Right renal cortex interstitium (tissue), 3 donors: ENCODE measurements at places on chromosomes 3 and 15. TPM values are rescaled to one million over a fixed set of nuclear protein-coding genes. Genes with fewer than 3 reads are reported as not detected.

DNA sequence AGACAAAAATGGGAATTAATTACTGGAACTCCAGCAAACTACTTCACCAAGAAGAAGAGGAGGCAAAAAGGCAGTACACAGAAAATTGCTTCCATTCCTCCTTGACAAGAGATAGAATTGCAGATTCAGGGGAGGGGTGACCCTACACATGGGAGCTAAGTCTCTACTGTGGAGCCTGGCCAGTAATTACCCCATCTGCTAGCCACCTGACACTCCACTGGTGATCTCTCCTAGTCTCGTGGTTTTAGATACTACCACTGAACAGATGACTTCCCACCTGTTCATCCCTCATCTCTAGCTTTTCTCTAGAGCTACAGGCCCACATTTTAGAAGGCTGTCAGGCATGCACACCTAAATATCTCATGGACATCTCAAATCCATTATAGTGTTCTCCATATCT, 224.3 kb upstream of the NR2F2 start:
- no peak for DNase-seq

GRCh38 chr15:37758412-37758811, 176.0 kb upstream of the TMCO5A start:
- no peak for DNase-seq

DNA sequence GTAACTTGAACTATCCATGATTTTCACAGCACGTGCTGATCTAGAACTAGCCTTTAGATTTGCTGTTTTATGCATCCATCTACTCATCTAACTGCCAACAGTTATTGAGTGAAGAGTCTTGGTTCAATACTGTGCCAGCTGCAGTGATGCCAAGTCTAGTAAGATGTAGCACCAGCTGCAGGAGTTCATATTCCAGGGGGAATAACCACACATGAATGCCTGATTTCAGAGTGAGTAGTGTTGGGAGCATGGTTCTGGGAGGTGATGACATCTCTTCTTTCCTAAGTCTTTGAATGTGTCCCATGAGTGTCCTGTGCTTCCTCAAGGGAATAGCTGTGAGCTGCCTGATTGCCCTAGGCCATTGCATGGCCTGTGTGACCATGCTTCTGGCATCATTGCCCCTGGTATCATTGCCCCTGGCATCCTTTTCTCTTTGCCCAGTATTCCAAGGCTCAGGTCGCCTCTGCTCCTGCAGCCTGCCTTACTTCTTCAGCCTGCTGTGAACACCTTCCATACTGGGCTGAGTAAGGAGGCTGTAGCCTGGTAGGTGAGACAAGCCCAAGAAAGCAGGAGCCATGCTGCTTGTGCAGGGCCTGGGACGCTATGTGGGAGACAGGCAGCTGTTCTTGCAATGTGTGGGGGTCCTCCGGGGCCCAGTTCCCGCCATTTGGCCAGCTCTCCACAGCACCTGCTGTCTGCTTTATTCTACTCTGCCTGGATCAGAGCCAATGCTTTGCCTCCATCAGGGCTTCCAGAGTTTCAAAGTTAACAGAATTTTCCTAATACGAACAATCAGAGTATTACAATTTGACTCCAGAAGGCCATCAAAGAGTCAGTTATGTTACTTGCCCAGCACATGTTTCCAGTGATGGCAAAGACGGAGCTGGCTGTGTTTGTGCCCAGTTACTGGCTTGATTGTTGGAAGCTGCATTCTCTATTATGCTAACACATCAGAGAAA, 73.2 kb downstream of the CLSTN2 start:
- DNase-seq = no peak

- DNase-seq = no peak
These were observed 2.2 kb downstream of the GPR149 start for GRCh38 chr3:154427685-154428285.

- DNase-seq = no peak
These were observed 92.8 kb downstream of the CCNL1 start for GRCh38 chr3:157067114-157067513.

GRCh38 chr3:114542359-114542758, 248.5 kb downstream of the TIGIT start:
- DNase-seq = no peak

DNA sequence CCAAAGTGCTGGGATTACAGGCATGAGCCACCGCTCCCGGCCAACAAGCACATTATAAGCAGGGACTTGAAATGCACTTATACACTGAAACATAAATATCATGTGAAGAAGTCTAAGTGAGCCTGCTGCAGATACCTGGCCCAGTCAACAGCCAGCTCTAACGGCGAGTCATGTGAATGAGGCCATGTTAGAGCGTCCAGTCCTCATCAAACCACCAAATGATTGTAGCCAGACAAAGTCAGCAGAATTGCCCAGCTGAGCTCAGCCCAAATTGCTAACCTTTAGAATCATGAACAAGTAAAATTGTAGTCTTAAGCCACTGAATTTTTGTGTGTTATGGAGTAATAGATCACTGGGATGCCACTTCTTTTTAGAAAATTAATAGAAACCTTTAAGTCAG, 37.8 kb upstream of the UACA start:
- DNase-seq = no peak

DNA sequence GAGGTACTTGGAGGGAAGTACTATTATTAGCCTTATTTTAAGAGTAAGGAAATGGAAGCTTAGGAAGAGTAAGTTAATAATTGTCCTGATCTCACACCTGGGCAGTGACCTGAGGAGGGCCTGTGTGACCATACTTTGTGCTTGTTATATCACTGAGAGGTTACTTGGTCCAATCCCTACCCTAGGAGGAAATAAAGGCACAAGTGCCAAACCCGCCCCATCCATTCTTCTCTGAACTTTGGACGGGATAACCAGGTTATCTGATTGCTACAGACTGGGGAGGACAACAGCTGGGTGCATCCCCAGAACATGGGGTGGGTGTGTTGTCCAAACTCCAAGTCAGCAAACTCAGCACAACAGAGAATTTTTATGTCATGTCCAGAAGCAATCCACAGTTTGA, 77.7 kb upstream of the NR2E3 start:
- no peak for DNase-seq

Gene ISLR
- 49.7 TPM for polyA plus RNA-seq

Gene SLCO2A1
- polyA plus RNA-seq = 16.1 TPM

Gene NR1I2
- 0.49 TPM for polyA plus RNA-seq
